ENCODE measurements at places on chromosomes 2 and 18.

DNA sequence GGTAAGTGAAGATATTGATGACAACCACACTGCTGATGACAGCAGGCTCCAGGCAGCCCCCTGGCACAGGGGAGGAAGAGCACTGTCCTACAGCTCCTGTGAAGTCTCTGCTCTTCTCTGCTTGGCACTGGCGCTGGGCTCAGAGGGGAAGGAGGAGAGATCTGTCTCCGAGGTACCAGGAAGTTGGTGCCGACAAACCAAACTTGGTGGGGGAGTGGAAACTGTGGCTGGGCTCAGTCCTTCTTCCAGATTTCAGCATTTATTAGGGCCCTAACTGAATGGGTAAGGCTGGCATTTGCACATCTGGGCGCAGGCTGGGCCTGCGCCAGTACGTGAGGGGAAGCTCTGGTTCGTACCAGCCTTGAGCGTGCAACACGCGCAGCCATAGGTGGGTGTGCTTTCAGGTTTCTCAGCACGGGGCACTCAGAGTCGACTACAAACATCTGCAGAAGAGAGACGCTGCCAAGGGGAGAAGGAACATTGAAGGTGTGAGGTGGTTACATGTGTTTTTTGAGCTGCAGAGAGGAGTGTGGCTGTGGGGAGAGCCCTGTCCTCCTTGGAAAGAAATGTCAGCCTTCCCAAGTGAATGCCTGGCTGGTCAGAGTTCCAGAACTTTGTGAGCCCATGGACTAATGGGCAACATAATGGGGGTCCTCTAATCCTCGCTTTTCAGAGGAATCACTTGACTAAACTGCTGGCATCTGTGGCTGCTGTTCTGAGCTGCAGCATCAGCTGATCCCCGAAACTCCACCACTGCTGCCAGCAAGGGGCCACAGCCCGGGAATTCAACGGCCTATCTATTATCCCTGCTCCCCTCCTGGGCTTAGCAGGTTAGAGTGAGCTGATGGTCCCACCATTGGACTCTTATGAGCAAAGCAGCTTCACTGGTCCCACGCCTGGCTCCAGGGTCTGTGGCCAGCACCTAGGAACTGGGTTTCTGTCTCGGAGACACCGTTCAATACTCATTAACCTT is 55.2 kb upstream of the SEMA4C start:
- no peak for DNase-seq

- no peak for DNase-seq
These were observed 25.1 kb downstream of the STAT4 start for GRCh38 chr2:191125646-191126045.

DNA sequence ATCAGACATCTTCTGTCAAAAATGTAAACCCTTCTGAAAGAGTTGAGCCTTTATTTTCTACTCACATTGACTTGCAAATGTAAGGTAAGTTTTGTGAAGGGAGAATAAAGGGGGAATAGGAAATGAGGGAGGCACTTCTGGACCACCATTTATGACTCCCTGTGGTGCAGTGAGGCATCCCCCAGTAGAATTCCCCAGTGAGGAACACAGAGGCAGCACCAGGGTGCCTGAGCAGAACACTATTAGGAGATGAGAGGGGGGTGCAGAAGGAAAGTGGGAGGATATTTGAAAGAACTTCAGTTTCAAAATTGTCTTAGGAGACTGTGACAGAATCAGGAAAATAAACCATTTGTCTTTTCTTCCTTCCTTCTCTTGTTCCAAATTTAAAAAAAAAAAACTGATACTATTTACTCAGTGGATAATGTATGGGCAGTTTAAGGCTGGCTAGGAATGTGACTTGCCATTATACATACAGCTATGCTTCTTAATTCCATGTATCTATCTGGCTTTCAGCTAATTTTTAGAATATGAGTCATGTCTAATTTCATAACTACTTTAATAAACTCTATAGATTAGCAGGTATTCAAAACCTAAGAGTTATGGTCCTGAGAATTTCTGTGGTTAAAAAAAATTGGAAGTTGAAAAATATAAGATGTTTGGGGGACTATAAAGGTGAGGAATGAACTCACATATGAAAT is 478.1 kb upstream of the CHAC2 start:
- no peak for DNase-seq

DNA sequence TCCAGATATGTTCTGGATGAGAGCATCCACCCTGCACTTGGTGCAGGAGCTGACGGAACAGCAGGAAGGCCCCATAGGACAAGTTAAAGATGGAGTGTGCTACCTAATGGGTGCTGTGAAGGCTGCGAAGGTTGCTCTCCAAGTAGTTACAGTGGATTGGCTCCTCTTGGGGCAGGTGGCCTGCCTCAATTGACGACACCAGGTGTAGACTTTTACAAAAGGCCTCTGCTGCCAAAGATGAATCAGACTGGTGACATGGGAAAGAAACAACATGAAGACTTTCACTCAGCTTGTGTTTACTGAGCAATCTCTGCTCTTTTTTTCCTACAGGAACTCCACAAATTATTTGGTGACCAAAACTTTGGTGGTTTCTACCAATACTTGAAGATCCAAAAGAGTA is 437.7 kb downstream of the PLCL1 start:
- DNase-seq = no peak

- no peak for DNase-seq
These were observed 385.8 kb downstream of the ZEB2 start for GRCh38 chr2:144133936-144134665.

- DNase-seq = no peak
These were observed 49.2 kb downstream of the DIPK1C start for GRCh38 chr18:74407888-74408287.

DNA sequence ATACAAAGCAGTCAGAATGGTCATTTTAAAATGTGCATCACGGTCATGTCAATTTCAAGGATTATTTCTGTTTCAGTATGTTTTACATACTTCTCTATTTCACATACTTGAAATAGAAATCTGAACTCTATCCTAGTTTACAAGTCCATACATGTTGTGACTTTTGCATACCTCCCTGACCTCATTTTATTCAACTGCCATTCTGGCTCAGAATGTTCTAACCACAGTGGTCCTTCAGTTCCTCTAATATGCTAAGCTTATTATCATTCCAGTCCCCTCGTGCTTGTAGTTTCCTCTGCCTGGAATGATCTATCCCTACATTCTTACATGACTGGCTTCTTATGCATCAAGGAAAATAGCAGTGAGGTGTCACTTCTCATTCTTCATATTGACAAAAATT is 295.6 kb downstream of the KIAA1328 start:
- DNase-seq = no peak

GRCh38 chr2:207528980-207529329 is 807 bp upstream of the CREB1 start:
- peak; percentile 51 for DNase-seq

DNA sequence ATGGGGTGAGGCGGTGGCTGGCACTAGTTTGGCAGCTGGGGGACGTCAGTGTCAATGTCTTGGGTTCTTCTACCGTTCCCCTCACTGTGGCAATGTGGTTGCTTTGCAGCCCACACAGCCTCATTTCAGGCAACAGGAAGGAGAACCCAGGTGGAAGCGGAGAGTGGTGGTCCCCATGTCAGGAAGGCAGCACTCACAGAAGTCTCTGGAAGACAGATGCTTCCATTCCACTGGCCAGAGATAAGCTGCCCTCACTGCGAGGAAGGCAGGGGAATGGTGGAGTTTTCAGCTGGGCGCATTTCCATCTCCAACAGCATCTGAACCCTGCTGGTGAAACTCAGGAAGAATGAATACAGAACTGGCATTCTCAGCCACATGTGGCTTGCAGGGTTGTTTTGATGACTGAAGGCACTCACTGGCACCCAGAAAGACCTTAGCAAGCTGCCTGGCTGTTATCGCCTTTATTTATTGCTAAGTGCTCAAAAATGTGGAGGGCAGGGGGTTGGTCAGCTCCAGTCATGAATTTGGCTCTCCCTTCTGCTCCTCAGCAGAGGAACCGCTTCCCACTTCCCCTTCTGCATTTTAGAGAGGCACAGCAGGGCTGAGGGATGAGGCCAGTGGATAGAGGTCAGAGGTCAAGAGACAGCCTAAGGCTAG is 19.4 kb downstream of the KCNIP3 start:
- peak; percentile 81 for DNase-seq

DNA sequence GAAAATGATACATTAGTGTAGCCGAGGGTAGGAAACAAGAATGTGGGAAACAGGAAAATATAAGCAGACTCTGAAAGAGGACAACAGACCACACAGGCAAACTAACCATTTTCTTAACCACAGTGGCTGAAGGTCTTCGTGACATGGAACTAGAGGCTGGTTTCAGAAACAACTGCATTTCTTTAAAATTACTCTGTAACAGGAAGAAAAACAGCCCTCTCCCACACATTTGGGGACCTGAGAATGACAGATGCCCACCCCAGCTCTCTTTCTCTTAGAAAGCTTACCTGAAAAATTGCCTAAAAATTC is 13.8 kb upstream of the SLC25A52 start:
- no peak for DNase-seq

DNA sequence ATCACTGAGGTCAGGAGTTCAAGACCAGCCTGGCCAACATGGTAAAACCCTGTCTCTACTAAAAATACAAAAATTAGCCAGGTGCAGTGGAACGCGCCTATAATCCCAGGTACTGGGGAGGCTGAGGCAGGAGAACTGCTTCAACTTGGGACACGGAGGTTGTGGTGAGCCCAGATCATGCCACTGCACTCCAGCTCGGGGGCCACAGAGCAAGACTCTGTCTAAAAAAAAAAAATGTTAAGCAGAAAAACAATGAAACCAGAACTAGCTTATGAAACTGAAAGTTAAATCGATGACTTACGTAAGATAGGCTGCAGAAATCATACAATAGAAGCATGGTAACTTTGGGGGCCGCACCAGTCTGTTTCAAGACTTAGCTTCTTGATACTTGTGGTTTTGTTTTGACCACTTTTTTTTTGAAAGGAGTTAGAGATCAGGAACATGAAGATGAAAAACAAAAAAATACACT is 6.2 kb upstream of the GPR155 start:
- peak; percentile 4 for DNase-seq

GRCh38 chr2:53829273-53829979 is 30.3 kb downstream of the GPR75 start:
- DNase-seq = no peak

DNA sequence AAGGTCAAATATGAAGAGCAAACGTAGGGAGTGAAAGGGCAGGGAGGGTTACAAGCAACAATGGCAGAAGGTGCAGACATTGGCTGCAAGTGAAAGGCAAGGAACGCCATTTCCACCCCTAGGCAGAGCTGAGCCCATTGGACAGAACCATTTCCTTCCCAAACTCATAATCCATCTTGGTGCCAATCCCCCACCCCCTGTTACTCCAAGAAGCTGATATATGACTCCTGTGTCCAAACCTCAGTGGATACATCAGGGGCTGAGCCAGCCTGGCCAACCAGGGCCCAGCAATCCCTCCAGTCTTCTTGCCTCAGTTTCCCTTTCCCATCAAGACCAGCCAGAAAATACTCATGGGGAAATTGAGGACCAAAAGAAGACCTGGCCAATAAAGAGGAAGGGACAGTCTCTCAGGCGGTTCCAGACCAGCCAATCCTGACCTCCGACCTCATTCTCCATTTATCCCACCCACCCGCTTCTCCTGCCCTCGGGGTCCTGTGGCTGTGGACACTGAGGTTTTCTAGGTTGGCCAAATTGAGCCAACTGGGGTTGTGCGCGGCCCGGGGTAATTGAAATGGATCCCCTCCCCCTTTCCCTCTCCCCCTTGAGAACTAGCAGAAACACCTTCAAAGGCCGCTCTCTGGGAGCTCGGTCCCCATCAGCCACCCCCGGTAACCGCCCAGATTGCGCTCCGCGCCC is 24.8 kb downstream of the TNS1 start:
- DNase-seq = no peak

GRCh38 chr18:392928-393573 is 107.5 kb downstream of the COLEC12 start:
- peak; percentile 71 for DNase-seq

- peak; percentile 65 for DNase-seq
These were observed 2.8 kb downstream of the PREPL start for GRCh38 chr2:44358503-44358902.

DNA sequence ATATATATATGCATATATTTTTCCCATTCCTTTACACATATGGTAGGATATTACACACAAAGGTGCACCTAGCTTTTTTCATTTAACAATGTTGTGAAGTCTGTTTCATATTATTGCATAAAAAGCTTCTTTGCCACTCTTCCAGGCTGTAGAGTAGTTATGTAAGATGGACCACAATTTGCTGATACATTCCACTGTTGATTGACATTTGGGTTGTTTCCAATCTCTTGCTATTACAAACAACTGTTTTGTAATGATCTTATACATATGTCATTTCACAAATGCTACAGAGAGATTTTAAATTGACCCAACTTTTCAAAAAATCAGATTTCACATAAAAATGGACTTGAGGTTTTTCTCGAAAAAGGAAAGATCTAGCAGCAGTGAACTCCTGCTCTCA is 301.4 kb downstream of the CDCA7 start:
- peak; percentile 24 for DNase-seq

DNA sequence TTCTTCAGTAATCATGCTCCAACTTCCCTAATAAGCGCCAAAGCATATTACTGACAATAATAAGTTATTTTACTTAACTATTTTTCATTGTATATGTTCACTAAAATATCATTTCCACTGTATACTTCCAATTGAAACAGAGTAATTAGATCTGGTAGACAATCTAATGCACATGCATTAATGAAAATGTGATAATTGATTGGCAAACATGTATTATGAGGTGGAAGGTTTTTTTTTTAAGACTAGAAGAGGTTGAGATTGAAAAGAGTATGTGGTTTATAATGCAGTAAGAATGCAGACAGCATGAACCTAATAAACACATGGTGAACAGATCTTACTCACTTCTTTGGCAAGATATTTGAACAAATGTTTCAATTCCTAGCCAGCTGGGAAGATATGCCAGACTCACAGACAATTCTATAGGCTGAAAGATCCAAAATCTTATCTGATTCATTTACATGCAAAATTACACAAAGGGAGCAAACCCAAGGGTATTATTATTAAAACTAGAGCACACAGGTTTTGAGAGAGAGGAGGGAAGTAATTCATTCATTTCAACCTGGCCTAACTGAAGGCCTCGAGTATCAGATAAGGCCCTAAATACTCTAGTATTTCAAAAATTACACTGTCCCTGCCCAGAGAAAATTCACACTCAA is 2.8 kb downstream of the NCKAP1 start:
- peak; percentile 83 for DNase-seq

DNA sequence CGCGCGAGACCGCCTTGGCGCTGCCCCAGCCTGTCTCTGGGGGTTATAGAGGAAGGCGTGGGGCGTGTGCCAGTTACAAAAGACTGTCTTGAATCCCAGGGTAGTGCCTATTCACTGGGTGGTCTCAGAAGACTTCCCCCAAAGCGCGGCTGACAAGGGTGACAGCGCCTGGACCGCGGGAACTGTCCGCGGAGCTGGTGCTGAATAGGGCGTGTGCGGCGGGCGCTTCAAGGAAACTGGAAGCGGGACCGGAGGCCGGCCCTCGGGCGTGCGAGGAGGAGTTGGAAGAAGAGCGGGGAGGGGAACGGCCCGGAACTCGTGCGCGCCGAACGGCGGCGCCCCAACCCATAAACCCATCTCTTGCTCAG is 2.3 kb downstream of the EGR4 start:
- peak; percentile 45 for DNase-seq

GRCh38 chr2:19899985-19900930 is 1.5 kb downstream of the TTC32 start:
- no peak for DNase-seq

Measured in fibroblast of the aortic adventitia (primary cell).